ENCODE measurements at places on chromosomes 16 and 17.

GRCh38 chr17:63419949-63420867 is 25.9 kb downstream of the CYB561 start:
- DNase-seq = no peak

DNA sequence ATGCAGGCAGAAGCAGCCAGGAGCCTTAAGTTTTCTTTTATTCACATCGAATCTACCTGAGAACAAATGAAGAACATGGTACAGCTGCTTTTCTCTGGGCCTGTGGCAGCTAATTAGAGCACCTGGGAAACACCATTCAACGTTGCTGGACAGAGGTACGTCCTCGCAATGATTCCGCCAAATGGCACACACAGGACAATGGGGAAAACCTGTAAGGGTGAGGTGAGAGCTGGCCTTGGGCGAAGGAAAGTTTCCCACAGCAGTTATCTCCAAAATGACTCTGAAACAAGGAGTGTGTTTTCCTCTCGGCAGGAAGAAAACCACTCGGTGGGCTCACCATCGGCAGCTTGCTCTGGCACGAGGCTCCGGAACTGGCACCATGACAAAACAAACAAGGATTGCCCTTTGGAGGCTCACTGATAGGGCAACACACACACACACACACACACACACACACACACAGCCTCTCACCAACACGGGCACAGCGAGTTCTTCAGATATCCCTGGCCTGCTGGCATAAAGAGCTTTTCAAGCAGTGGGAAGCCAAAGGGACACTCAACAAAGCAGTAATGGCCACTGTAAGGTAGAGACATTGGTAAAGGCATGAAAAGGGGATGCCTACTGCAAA is 73.7 kb downstream of the ZFHX3 start:
- no peak for DNase-seq

DNA sequence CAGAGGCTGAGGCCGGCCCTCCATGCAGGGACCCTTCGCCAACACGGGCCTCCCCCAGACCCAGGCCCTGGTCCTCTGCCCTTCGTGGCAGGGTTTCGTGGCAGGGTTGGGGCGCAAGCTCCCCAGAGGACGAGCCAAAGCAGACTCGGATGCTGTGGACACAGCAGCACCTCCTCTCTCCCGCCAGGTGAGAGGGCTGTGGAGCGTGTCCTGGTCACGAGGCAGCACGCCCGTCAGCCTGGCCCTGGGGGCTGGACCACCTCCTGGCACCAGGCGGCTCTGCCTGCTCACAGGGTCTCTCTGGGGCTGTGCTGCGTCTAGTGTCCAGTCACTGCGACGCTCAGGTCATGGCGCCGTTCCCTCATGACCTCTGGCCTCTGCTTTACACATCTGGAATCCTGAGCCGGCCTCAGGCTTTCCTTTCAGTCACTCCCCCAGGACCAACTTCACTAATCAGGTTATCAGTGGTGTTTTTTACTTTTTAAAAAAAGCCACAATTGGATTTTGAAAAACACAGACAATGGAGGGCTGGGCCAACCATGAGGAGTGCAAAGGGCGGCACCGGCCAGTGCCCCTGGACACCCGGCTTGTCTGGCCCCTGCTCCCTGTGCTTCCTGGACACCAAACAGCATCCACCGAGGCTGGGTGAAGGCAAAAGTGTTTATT is 5.4 kb downstream of the NDUFAF8 start:
- no peak for DNase-seq

DNA sequence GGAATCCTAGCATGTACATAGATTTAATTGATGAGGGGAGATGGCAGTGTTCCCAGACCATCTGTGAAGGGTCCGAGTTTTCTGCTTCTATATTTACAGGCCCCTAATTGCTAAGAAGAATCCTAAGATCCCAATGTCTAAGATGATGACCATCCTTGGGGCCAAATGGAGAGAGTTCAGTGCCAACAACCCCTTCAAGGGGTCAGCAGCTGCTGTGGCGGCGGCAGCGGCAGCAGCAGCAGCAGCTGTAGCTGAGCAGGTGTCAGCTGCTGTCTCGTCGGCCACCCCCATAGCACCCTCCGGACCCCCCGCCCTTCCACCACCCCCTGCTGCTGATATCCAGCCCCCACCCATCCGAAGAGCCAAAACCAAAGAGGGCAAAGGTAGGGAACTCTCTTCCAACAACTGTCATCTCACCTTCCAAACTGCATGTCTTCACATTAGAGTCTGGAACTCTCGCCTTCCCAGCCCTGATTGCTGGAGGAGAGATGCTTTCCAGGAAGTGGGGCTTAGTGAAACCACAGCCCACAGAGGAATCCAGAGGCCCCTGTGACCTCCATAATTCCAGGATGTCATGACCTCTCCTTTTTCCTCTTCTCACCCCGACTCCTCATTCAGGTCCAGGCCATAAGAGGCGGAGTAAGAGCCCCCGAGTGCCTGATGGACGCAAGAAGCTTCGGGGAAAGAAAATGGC is 4.7 kb downstream of the CHD3 start:
- no peak for DNase-seq

GRCh38 chr17:18021372-18021771 is 17.6 kb downstream of the ATPAF2 start:
- DNase-seq = no peak

Measured in kidney glomerular epithelial cell (primary cell).